Adipocyte (in vitro differentiated cells): ENCODE measurements at places on chromosomes 6 and 20.

DNA sequence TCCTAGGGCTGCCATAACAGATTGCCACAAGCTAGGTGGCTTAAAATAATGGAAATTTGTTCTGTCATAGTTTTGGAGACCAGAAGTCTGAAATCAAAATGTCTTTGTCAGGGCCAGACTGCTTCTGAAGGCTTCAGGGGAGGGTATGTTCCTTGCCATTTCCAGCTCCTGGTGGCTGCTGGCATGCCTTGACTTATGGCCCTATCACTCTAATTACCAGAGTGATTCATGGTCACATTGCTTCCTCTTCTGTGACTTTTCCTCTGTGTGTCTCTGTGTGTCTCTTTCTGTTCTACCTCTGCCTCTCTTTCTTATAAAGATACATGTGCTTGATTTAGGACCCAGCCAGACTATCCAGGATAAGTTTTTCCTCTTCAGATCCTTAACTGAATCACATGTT lies 635.2 kb upstream of the IMPG1 start:
- no peak for DNase-seq

- no peak for DNase-seq
These were observed 198.2 kb downstream of the PRL start for GRCh38 chr6:22098601-22099031.

DNA sequence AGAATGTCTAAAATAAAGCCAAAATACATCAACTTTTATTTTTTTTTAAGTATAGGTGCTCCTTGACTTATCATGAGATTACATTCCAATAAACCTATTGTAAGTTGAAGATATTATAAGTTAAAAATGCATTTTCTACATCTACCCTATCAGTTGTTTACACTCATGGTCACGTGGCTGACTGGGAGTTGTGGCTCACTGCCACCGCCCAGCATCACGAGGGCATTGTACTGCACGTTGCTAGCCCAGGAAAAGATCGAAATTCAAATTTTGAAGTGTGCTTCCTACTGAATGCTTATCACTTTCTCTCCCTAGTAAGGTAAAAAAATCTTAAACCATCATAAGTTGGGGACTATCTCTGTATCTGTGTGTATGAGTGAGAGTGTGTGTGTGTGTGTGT lies 126.6 kb upstream of the RIN2 start:
- no peak for DNase-seq

DNA sequence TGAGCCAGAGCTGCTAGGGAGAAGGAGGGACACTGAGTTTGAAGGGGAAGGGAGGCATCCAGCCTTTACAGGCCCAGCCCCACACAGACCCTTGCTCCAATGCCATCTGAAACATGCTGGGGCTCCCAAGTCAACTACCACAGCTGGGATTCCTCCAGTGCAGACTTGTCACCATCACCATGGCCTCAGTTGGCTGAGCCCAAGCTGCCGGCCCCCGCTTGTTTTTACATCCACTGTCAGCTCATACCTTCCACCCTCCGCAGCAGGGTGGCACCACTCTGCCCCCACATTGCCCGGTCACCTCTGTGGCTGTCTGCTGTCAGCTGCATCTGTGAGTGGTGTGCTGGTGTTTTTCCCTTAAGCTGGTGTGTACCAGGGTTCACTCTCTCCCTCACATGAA lies 26.1 kb downstream of the GFOD1 start:
- no peak for DNase-seq

DNA sequence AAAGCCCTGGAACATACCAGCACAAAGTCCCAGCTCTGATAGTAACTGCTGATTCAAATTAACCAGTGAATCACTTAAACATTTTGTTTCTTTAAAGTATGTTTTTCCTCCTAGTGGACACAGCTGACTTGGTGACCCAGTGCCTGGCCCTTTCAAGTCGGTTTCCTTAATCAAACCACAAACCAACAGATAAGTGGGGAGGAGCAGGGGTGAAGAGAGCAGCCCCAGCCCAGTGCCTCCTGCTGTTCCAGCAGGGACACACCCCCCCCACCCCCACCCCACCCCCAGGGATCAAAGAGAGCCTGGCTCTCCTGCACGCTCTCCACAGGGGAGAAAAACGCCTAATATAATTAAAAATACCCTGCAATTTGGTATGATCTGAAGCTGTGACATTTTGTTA lies 55.4 kb upstream of the TBXT start:
- DNase-seq = no peak
